ENCODE measurements at places on chromosomes 11 and 22.

DNA sequence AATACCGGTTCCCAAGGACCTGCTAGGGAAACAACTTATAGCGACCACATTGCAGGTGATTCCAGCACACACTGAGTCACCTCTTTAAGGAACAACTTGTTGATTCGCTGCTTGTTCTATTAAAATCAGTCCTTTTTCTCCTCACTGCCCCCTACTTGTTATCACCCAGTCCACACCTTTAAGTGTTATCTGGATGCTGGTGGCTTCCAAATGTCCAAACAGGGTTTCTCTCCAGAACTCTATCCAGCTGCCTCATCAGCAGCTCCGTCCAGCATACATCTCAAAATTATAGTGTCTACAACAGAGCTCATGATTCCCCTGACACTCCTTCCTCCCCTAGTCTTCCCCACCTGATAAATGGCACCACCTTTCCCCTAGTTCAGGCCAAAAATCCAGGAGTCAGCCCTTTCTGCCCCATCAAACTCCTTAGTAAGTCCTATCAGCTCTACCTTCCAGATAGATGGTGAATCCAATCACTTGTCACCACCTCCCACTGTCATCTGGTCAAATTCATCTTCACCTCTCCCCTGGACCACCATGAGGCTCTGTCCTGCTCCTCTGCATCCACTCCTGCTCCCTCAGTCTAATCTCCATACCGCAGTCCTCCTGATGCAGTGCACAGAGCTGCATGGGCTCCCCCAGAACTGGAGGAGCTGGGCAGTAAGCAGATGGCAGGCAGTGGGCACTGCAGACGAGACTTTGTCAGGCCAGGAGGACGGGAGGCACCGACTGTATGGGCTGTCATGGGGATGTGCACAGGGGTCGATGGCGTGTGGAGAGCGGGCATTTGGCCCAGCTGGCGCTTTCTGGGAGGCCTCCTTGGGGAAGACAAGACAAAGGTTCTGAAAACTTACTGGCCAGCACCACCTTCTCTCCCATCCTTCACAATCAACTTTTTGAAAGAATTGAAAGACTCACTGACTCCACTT is 19.3 kb downstream of the IL10RA start:
- no peak for DNase-seq

DNA sequence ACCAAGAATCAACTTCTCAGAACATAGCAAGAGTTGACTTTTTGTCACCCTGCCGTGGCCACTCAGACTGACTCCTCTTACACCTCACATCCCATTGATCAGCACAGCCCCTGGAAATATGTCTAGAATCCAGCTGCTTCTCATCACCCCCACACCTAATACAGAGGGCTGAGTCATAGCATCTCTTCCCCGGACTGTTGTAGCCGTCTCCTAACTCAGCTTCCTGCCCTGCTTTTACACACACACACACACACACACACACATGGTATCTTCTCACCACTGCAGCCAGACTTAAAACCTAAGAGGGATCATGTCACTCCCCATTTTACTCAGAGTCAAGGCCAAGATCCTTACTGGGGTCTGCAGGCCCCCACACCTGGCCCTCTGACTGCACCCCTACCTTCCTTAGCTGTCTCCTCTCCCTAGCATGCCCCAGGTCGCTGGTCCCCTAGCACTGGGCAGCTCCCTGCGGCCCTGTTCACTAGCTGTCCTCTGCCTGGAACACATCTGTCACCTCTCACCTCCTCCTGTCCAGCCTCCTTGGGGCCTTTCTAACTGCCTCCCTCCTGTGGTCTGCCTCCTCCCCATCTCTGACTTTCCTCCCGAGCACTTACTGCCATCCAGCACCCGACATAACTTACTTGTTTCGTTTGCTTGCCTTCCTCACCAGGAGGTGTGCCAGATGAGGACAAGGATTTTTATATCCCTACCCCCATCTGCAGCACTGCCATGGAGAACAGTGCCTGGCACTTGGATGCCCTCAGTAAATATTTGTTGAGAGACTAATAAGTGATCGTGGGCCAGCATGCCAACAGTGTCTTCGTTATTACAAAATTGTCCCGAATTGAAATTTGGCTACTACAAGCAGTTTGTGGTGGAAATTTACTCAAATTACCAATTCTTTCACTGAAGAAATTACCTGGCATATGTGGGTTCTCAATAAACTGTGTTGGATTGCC is 61.9 kb downstream of the BMAL1 start:
- DNase-seq, result no peak

- no peak for DNase-seq
Measured at GRCh38 chr11:60194511-60194910, 11.6 kb upstream of the MS4A6A start.

DNA sequence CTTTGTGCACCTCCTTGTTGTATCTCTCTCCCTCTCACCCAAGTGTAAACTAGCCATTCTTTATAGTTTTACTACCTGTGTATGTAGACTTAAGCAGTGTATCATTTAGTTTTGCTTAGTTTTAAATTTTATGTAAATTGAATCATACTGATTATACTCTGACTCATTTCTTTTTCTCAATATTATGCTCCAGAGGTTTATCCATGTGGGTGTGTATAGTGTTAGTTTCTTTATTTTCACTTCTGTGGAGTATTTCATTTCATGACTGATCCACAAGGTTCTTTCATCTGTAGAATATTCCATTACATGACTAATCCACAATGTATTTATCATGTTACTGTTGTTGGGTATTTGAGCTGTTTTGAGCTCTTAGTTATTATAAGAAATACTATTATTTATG is 62.0 kb downstream of the CCDC34 start:
- no peak for DNase-seq

- DNase-seq, result peak; percentile 25
Measured at GRCh38 chr11:61023086-61023965, 51.8 kb downstream of the CD6 start.

- DNase-seq, result no peak
Measured at GRCh38 chr11:35058669-35059434, 80.1 kb upstream of the CD44 start.

DNA sequence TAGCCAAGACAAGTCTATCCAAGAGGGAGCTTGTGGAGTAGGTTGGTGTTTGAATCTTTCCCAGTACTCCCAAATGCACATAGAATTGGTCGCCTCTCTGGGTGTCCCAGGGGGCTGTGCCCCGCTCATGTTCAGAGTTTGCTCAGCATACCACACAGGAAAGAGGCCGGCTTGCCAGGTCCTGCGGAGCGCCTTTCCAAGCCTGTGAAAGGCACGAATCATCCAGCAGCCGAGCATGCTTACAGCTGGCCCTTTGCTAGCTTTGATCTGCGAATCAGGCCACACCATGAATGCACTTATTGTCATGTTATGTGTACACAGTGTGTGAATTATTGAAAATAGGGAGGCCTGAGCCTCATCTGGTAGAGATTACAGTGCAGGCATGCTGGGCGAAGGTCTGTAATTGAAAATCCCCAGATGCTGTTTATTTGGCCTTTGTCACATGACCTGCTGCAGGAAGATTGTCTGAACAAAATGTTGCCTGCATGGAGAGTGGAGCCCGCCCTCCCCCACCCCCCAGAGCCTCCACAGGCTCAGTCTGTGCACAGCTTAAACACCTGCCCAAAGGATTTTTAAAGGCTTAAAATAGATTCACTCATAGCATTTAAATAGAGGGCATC is 163.3 kb upstream of the RASSF10 start:
- DNase-seq, result no peak

GRCh38 chr22:42001121-42001520 is 2.5 kb downstream of the WBP2NL start:
- no peak for DNase-seq

GRCh38 chr11:118227865-118228785 is 3.3 kb upstream of the JAML start:
- no peak for DNase-seq

DNA sequence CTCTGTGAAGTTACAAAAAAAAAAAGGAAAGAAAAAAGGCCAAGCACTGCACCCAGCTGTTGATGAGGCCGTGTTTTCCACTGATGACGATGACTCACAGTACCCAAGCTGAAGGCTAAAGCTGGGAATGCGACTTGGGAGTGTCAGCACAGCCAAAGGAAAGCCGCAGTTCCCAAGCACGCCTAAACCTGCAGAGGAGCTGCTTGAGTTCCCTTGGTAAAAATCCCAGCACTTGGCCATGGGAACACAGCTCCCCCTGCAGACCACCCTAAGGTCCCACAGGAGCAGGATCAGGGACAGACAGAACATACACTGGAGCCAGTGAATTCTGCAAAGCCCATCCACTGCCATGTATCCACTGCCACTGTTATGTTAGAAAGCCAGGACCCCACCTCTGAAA is 39.9 kb downstream of the SERGEF start:
- no peak for DNase-seq

DNA sequence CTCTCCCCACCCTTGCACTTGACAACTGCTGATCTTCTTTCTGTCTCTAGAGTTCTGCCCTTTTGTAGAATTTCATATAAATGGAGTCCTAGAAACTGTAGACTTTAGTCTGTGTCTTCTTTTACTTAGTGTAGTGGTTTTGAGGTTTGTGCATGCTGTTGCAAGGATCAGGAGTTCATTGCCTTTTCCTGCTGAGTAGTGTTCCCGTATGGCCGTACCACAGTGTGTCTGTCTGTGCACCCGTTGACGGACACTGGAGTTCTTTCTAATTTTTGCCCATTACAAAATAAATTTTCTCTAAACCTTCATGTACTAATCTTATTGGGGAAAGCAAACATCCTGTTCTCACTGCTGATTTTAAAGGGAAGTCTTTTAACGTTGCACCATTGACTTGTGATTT is 138.1 kb downstream of the TBC1D22A start:
- no peak for DNase-seq

GRCh38 chr11:18243783-18244362 is 4.6 kb downstream of the SAA2 start:
- DNase-seq, result peak; percentile 3

DNA sequence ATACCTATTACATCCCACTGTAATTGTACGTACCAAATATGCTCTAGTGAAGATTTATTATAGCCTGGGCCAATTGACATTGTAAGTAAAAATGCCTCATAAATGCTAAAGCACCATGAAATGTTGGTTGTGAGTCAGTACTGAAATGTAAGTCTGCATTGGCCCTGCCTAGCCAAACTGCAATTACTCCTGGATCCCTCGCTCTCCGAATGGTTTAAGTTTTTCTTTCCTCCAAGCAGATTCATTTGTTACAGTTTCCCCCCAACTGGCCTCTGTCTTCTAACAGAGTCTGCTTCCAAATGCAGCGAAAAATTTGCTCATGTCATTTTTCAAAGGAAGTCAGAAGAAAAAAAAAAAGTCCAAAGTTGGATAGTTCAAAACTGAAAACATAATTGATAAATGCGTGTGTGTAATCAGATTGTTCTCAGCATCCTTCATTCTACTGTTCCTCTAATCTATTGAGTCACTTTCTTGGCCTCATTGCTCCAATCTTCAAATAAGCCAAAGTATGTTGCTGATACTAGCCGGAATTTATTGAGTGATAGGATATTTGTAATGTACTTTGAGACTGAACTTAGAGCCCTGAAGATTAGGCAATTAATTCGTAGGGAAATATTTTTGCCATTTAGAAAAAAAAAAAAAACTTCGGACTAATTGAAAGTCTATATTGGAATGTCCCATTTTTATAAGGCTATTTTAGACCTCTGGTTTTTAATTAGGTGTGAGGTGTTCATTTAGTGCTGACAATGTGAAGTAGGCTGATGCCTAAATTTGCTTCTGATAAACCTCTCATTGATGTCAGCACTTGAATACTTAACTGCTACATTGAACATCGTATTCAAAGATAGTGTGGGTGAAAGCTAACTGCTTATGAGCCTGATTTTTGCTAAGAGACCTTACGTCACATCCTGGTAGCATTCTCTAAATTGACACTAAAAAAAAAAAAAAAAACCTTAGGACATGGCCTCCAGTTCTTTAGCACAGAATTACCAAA is 93.4 kb downstream of the WT1 start:
- DNase-seq, result no peak

- no peak for DNase-seq
Measured at GRCh38 chr11:68976563-68976962, 4.2 kb downstream of the MRGPRD start.

GRCh38 chr11:95508219-95508890 is 277.4 kb upstream of the SESN3 start:
- DNase-seq, result no peak

- no peak for DNase-seq
Measured at GRCh38 chr11:128411812-128412211, 175.5 kb downstream of the ETS1 start.

GRCh38 chr11:131713529-131714134 is 343.2 kb downstream of the NTM start:
- DNase-seq, result no peak
